Activated CD4-positive, alpha-beta memory T cell treated with anti-CD3 and anti-CD28 coated beads for 36 hours (primary cell): ENCODE measurements at places on chromosomes 1 and 21. TPM values are rescaled to one million over a fixed set of nuclear protein-coding genes. Genes with fewer than 3 reads are reported as not detected.
A peak's percentile ranks its signal among the peaks of the same experiment; 100 is the strongest.

Gene TSPAN2
- total RNA-seq = 2.5 TPM

Gene MEAF6
- total RNA-seq = 89.6 TPM

Gene PLA2G2C
- 0.44 TPM for total RNA-seq

Gene GJC2
- 0.57 TPM for total RNA-seq

Gene KIF26B
- total RNA-seq = not detected

Gene TMEM79
- total RNA-seq = 9.1 TPM

Gene HES4
- 1.7 TPM for total RNA-seq

Gene FCER1G
- total RNA-seq = 2.0 TPM

Gene GBP4
- total RNA-seq = 26.5 TPM

Gene TEX38
- total RNA-seq = 0.21 TPM

Gene PRKAA2
- not detected for total RNA-seq

Gene RGS7
- total RNA-seq = not detected

Gene CLCA4
- not detected for total RNA-seq

DNA sequence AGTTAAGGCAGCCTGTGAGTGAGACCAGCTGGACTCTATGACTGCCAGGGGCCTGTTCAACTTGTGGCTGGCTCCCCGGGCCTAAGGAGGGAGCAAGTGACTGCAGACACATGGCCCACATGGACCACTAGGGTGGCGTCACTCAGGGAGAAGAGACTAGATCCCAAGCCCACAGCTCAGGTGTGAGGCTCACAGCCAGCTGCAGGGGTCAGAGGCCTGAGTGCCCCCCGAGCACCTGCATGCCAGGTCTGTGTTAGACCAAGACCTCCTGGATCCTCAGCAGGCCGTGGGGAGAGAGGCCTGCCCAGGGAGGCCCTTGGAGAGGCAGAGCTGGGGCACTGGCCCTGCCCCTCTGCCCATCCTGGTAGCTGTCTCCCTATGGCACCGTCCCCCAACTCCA is 142.4 kb upstream of the RUNX3 start:
- DNase-seq = no peak
- H3K27ac ChIP-seq = no peak overlapping the region
- peaks cover 6% of the 10 kb centered on the region for H3K36me3 ChIP-seq
- H3K4me1 ChIP-seq = no peaks in the 10 kb centered on the region

DNA sequence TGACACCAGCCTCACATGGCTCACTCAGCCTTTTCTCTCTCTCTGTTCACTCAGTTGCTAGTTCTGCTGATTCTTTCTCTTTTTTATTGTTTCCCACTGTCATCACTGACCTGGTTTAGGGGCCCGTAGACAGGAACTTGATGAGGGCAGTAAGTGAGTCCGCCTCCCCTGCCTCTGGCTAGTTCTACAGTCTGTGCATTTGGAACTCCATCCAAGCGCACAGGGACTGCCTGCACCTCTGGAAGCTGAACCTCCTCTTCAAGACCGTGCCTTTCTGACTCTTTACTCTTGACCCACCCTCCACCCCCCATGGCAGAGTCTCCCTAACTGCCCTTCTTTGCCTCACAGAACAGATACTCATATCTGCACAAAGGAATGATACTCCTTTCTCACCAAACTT is 4.2 kb downstream of the TENT5C start:
- H3K36me3 ChIP-seq = peaks cover 19% of the 10 kb centered on the region
- no peaks in the 10 kb centered on the region for H3K27me3 ChIP-seq
- peaks cover 73% of the 10 kb centered on the region for H3K4me1 ChIP-seq

- H3K36me3 ChIP-seq = no peaks in the 10 kb centered on the region
- no peaks in the 10 kb centered on the region for H3K27me3 ChIP-seq
- H3K4me3 ChIP-seq = no peak overlapping the region
- peak; percentile 18 for DNase-seq
- H3K4me1 ChIP-seq = no peaks in the 10 kb centered on the region
Observed at GRCh38 chr1:58460469-58460868, 86.1 kb downstream of the OMA1 start.

DNA sequence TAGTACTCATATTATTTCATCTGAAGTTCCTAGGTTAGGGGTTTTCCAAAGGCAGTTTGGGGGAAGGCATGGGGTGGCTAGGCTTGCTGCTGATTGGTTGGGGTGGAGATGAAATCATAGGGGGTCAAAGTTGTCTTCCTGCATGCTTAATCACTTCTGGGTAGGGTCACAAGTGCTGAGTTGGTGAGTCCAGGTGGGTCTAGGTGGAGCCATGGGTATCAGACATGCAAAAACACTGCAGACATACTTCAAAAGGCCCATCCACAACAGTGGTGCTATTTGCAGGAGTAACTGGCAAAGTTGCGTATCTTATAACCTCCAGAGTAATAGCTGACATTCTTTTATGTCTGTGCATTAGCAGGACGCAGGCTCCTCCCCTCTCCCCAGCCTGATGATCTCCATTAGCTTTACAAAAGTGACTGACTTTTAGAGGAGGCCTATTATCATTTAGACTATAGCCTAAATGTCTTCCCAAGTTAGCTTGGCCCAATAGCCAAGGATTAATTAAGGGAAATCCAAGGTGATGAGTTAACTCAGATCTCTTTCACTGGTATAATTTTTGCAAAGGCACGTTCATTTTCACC is 374.4 kb upstream of the PRMT6 start:
- H3K4me3 ChIP-seq = no peak overlapping the region
- no peaks in the 10 kb centered on the region for H3K27me3 ChIP-seq
- H3K27ac ChIP-seq = no peak overlapping the region
- no peaks in the 10 kb centered on the region for H3K36me3 ChIP-seq
- no peak for DNase-seq

- peaks cover 11% of the 10 kb centered on the region for H3K4me1 ChIP-seq
- H3K27ac ChIP-seq = no peak overlapping the region
- no peak for DNase-seq
- no peaks in the 10 kb centered on the region for H3K36me3 ChIP-seq
Observed at GRCh38 chr1:64019818-64020217, 183.6 kb upstream of the UBE2U start.

DNA sequence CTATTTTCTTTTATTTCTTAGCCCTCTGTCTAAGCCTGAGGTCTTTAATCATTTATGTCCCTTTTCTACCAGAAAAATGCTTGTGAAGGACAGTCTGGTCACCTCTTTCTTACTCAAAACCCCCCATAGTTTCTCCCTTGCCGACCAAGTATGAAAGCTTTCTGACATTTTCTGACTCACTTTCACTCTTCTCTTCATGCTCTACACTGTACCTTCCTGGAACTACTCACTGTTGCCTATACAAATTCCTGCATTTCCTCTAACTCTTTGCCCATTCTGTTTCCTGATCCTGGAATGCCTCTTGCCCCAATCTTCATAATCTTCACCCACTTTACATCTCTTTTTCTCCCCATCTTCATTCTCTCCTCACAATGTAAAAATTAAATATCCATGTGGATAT is 380.0 kb downstream of the HHIPL2 start:
- H3K4me3 ChIP-seq = no peak overlapping the region
- H3K4me1 ChIP-seq = peaks cover 2% of the 10 kb centered on the region
- no peak overlapping the region for H3K27ac ChIP-seq
- H3K36me3 ChIP-seq = peaks cover 5% of the 10 kb centered on the region
- no peak for DNase-seq

DNA sequence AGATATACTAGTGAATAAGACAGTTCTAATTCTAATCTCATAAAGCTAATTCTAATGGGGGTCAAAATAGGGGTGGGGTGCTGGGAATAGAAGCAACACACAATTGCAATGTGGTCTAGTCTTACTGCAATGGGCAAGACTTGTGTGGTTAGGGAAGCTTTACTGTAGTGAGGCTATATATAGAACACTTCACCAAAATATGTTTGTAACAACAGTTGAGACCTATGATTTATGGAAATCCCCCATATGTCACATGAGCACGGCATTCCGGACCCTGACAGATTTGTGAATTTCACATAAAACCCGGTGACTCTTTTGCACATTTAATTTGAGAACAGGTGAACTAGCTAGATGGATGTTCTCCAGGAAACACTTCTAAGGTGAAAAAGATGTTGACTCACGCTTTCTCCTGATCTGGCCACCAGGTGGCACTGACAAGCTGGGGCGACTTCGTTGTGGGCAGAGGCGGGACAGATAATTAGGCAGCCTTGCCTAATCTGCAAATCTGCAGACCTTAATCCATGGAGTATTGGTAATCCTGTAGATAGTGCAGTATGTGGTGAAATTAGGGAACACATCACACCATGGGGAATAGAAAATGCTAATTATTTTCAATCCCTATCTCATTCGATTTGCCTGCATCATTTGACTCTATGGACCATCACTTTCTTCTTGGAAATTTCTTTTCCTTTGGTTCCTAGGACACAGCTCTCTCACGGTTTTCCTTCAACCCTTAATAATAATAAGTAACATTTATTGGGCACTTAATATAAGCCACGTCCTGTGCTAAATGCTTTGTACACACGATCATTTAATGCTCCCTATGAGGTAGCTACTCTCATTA is 37.7 kb downstream of the KIAA0040 start:
- peaks cover 20% of the 10 kb centered on the region for H3K4me1 ChIP-seq
- peaks cover 22% of the 10 kb centered on the region for H3K27me3 ChIP-seq
- no peak overlapping the region for H3K27ac ChIP-seq
- H3K4me3 ChIP-seq = no peak overlapping the region

DNA sequence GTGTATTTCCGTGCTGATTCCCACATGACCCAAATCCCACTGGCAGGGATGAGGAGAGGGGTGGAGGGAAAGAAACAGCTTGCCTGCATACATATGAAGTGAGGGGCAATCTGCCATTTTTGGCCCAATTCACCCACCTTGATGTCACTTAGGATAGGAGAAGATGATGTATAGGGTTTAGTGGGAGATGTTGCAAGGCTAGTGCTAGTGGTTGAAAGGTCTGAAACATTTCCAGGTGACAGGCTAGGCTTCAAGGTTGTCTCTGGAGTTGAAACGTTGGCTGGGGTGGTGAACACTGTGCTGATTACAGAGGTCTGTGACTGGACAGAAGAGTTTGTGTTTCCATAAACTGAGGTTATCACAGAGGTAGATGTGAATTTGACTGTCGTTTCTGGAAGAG is 12.1 kb downstream of the CD34 start:
- no peak overlapping the region for H3K4me3 ChIP-seq
- peaks cover 2% of the 10 kb centered on the region for H3K4me1 ChIP-seq
- no peaks in the 10 kb centered on the region for H3K36me3 ChIP-seq
- DNase-seq = no peak

- H3K4me3 ChIP-seq = no peak overlapping the region
- H3K27me3 ChIP-seq = peaks cover 6% of the 10 kb centered on the region
Observed at GRCh38 chr1:112841825-112842224, 114.2 kb downstream of the SLC16A1 start.

DNA sequence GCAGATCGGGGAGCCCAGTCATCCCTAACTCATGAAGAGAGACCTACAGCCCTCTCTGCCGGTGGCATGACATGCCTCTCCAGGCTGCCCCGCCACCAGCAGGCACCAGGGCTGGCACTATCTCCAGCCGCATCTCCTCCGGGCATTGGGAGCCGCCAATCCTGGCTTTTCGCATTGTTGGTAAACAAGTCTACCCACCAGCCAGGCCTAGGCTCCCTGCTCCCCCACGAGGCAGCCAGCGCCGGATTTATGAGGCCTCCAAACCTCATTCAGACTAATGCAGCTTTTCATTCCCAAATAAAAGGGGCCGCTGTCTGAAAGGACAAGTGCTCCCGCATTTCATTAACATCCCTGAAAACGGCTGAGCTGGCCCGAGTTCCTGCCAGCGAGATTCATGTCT is 3.4 kb upstream of the GRIK3 start:
- no peak overlapping the region for H3K27ac ChIP-seq
- H3K27me3 ChIP-seq = peaks cover 55% of the 10 kb centered on the region
- DNase-seq = no peak
- H3K4me1 ChIP-seq = peaks cover 3% of the 10 kb centered on the region
- no peaks in the 10 kb centered on the region for H3K36me3 ChIP-seq
- H3K4me3 ChIP-seq = no peak overlapping the region

GRCh38 chr1:59159557-59160203 is 137.2 kb upstream of the FGGY start:
- no peaks in the 10 kb centered on the region for H3K4me1 ChIP-seq
- no peak for DNase-seq
- H3K4me3 ChIP-seq = no peak overlapping the region
- H3K27me3 ChIP-seq = peaks cover 7% of the 10 kb centered on the region
- no peak overlapping the region for H3K27ac ChIP-seq
- peaks cover 2% of the 10 kb centered on the region for H3K36me3 ChIP-seq

- H3K4me1 ChIP-seq = no peaks in the 10 kb centered on the region
- no peak within 1 kb of the TSS for H3K27ac ChIP-seq
- no peak within 1 kb of the TSS for H3K4me3 ChIP-seq
- peaks cover 2% of the 10 kb centered on the region for H3K27me3 ChIP-seq
- no peak for DNase-seq
Observed at GRCh38 chr1:178496410-178497135, at the start of gene CLEC20A. CLEC20A (minus strand) TSS chr1:178496964; CDS start chr1:178496939, 25 bp downstream.

GRCh38 chr1:6105218-6105679 is 59.6 kb downstream of the KCNAB2 start:
- DNase-seq = no peak
- H3K27ac ChIP-seq = no peak overlapping the region
- H3K36me3 ChIP-seq = no peaks in the 10 kb centered on the region
- H3K27me3 ChIP-seq = peaks cover 6% of the 10 kb centered on the region
- no peaks in the 10 kb centered on the region for H3K4me1 ChIP-seq

- H3K4me3 ChIP-seq = peak overlapping the region; percentile 91
- H3K4me1 ChIP-seq = peaks cover 25% of the 10 kb centered on the region
- H3K27me3 ChIP-seq = no peaks in the 10 kb centered on the region
- H3K27ac ChIP-seq = peak overlapping the region; percentile 71
- peak; percentile 43 for DNase-seq
Observed at GRCh38 chr1:6625584-6626149, 999 bp downstream of the THAP3 start.

DNA sequence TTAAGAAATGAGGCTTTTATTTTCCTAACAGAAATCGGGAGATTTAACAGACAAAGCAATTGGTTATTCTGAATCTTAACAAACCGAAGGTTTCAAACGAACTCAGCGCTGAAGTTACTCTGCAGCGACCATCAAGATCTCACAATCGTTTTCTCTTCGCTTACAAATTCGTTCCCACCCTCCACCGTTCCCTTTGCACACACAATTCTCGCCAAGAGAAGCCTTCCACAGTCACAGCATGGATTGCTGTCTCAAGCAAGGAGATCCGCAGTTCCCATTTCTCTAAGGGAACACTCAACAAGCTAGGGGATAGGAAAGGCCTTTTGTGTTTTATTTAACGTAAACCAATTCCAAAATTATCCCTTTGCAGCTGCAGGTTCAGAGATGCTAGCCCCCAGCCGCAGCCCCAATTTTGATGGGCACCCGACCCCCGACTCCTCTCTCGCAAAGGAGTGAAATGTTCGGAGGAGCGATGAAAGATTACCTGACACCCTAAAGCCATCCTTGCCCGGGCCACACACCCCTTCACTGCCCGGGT is 755 bp downstream of the FBXO42 start:
- H3K4me3 ChIP-seq = peak overlapping the region; percentile 88
- peaks cover 27% of the 10 kb centered on the region for H3K4me1 ChIP-seq
- no peaks in the 10 kb centered on the region for H3K27me3 ChIP-seq
- peak overlapping the region; percentile 79 for H3K27ac ChIP-seq
- DNase-seq = no peak
- H3K36me3 ChIP-seq = peaks cover 3% of the 10 kb centered on the region

GRCh38 chr1:38775175-38775845 is 84.3 kb downstream of the RRAGC start:
- H3K36me3 ChIP-seq = no peaks in the 10 kb centered on the region
- peaks cover 19% of the 10 kb centered on the region for H3K27me3 ChIP-seq
- no peak overlapping the region for H3K4me3 ChIP-seq
- no peak overlapping the region for H3K27ac ChIP-seq

GRCh38 chr1:156811168-156811567 is 5.5 kb downstream of the SH2D2A start:
- peaks cover 69% of the 10 kb centered on the region for H3K4me1 ChIP-seq
- H3K36me3 ChIP-seq = peaks cover 95% of the 10 kb centered on the region
- H3K27ac ChIP-seq = peak overlapping the region; percentile 99
- no peak for DNase-seq
- peak overlapping the region; percentile 96 for H3K4me3 ChIP-seq
